ENCODE measurements at places on chromosomes 13 and 19.

DNA sequence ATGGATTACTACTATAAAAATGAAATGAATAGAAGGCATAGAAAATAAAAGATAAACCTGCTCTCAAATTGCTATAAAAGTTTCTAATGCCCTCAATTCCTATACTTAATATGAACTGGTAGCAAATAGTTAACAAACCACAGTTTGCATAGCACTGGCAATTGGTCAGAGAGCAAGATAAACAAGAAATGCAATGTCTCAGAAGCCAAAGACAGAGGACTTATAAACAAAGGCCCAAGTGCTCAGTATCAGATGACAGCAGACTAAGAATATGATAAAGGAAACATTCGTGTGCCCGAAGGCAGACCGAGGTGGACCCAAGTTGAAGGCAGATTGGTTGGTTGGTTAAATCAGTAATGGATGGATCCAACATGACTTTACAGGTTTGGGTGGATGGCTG, 50.6 kb downstream of the IPO5 start:
- no peak for DNase-seq

DNA sequence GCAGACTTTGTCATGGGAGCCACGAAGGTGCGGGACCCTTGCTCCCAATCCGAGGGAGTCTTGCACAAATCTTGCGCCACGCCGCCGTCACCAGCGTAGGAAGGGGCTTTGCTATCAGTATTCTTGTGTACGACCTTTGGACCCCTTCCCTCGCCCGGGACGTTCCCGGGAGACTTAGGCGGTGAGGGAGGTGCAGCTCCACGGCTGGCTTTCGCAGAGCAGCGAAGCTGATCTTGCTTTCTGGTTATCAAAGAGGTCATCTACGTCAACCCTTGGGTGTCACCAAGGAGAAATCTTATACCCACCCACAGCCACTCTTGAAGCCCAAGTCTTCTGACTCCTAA, 583 bp downstream of the TECR start:
- no peak for DNase-seq

GRCh38 chr13:48852911-48853727, 122.6 kb upstream of the FNDC3A start:
- DNase-seq = no peak

GRCh38 chr13:83765796-83766195, 116.5 kb downstream of the SLITRK1 start:
- DNase-seq = no peak

DNA sequence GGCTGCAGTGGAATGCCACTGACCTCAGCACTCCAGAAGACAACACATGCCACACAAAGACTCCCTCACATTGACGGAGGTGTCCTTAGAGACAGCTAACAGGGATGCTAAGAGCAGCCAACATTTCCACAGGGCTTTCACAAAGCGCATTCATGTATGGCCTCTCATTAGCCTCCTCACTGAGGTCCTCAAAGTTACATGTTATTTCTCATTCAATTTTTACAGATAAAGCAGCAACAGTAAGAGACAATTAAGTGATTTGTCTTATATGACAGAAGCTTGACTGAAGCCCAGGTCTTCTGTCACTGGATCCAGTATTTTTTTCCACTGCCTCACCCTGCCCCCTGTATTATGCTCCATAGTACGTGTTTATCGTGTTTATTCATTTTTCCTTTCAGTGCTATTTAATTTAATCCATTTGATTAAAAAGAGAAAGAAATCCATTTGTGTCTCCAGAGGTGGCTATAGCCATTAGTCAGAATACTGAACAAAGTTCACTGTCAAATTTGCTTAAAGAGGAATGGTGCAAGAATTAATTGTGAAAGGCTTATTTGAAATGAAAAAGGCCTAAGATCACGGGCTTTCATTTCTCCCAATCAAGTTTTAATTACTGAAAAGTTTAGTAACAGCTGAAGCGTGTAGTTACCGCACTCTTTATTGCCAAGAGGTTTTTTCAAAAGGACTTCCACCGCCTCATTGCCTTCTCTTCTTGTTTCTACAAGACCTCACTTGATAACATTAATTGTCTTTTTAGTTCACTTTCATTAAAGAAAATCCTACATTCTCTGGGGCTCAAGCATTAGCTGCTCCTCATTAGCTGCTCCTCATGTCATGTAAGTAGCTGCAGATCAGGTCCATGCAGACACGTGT, 115.0 kb downstream of the COG6 start:
- DNase-seq = no peak

GRCh38 chr13:101572456-101572855, 120.0 kb downstream of the ITGBL1 start:
- no peak for DNase-seq

GRCh38 chr19:47105874-47106273, 7.7 kb downstream of the ZC3H4 start:
- DNase-seq = no peak

DNA sequence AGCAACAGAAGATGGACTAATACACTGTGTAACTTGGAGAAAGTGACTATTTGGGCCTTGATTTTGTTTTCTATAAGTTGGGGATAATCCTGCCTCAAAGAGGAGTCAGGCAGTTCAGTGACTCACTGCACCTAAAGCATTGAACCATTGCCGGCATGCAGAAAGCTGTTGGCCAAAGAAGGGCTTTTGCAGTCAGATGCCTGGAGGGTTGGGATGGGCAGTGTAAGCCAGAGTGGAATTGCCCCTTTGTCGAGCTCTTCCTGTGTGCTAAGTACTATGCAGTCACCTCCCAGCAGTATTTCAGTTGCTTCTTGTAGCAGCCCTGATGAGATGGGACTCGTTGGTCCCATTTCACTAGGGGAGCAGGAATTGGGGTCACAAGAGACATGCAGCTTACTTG, 11.1 kb downstream of the ZNF473 start:
- DNase-seq = no peak

DNA sequence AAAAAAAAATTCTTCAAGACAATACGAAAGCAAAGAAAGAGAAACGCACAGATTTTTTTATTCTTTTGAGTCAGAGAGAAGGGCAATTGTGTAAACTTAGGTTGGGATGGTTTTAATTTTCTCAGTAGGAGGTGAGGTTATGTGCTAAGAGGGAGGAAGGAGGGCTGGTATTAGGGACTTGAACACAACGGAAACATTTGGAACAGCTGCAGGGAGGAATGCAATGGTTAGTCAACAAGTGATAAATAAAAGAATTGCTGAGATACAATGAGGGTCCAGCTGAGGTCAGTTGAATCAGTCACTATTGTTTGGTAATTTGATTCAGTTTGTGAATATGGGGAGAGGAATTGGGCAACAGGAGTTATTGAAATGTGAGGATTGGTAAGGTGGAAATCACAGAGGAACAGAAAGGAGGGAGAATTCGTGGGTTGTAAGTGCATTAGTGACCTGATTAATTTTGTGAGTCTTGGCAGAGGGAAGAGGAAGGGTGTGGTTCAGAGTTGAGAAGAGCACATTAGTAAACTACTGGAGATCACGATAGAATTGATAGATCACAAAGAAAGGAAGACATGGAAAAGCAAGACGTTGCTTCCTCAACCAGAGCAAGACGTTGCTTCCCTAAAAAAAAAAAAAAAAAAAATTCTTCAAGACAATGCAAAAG, 499.5 kb upstream of the SPRY2 start:
- DNase-seq = no peak

GRCh38 chr13:71856548-71857043, 10.4 kb downstream of the DACH1 start:
- no peak for DNase-seq

GRCh38 chr19:54459282-54460229, 4.0 kb downstream of the LENG9 start:
- no peak for DNase-seq

DNA sequence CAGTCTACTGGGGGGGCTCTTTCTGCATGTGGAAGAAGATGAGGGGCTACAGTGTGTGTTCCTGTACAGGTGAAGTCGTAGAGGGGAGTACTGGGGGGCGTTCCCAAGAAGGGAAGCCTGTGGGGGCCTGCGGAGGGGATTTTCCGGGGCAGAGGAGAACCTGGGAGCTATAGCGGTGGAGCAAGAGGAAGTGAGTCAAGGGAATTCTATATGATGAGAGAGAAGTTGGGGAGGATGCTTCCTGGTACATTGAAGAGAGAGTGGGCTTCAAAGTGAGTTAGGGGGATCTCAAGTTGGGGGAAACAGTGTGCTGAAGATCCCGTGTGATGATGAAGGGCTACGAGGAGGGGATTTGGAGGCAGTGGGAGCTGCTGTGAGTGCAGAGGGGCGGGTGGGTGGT, 1.9 kb upstream of the CACNG8 start:
- DNase-seq = no peak

GRCh38 chr13:80082396-80083080, 258.4 kb downstream of the SPRY2 start:
- no peak for DNase-seq

- DNase-seq = no peak
These were observed 184.2 kb downstream of the RFC3 start for GRCh38 chr13:34002141-34002540.

Measured in activated T-helper 1 cell treated with anti-CD3 and anti-CD28 coated beads, Interleukin-2, amount 50 U/mL, for 16 hours (primary cell).